HT1080 (cell line): ENCODE measurements at places on chromosomes 16 and 17.

DNA sequence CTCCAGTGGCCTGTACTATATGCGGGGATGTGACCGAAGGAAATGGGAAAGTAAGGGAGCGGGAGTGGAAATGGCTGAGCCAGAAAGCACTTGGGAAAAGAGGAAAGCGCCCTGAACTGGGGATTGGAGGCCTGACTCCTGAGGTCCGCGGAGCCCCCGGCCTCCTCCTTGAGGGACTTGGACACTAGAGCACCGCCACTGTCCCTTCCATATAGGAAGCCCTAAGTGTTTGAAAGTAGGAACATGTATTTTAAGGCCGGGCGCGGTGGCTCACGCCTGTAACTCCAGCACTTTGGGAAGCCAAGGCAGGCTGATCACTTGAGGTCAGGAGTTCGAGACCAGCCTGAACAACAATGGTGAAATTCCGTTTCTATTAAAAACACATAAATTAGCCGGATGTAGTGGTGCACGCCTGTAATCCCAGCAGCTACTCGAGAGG, 530 bp upstream of the ZDHHC7 start:
- no peak for DNase-seq

- no peak for DNase-seq
These were observed 55.0 kb downstream of the SALL1 start for GRCh38 chr16:51095890-51096626.

- no peak for DNase-seq
These were observed 29.9 kb downstream of the KANSL1 start for GRCh38 chr17:46163316-46163715.

- no peak for DNase-seq
These were observed 78.9 kb upstream of the GNG13 start for GRCh38 chr16:879461-879861.

- no peak for DNase-seq
These were observed 13.7 kb downstream of the B9D1 start for GRCh38 chr17:19348806-19349205.

GRCh38 chr17:72390675-72391508, 270.1 kb downstream of the SOX9 start:
- peak; percentile 95 for DNase-seq

- DNase-seq = no peak
These were observed 8.8 kb downstream of the ANKRD40CL start for GRCh38 chr17:50758524-50758923.

- DNase-seq = no peak
These were observed 76.2 kb downstream of the RAB11FIP4 start for GRCh38 chr17:31467502-31468256.

- DNase-seq = no peak
These were observed 2.7 kb downstream of the COTL1 start for GRCh38 chr16:84614968-84615813.

DNA sequence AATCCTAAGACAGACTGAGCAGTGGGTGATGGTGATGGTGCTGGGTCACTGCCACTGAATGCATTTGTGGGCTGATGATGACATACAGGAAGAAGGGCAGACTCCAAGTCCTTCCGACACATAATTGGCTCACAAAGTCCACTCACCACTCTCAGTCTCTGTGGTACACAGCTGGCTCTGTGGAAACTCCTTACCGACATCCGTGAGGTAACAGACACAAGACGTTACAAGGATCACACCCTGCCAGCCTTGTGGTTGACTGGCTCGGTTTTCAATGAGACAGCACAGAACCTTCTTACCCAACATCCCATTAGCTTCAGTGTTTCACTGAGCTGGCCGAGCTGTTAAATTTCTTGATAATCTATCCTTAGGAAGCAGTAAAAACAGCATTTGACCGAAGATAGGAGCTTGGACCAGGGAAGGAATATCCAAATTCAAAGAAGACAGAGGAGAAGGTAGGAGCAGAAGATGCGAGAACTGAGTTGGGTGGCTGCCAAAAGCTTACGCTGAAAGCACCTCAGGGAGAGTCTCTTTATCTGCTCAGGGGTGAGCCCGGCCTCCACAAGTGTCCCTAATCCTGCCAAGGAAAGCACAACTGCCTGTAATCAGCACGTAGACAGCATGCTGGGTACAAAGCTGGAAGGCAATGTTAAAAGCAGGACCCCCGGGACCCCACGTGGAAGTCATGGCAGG, 5.5 kb upstream of the MXRA7 start:
- peak; percentile 97 for DNase-seq

DNA sequence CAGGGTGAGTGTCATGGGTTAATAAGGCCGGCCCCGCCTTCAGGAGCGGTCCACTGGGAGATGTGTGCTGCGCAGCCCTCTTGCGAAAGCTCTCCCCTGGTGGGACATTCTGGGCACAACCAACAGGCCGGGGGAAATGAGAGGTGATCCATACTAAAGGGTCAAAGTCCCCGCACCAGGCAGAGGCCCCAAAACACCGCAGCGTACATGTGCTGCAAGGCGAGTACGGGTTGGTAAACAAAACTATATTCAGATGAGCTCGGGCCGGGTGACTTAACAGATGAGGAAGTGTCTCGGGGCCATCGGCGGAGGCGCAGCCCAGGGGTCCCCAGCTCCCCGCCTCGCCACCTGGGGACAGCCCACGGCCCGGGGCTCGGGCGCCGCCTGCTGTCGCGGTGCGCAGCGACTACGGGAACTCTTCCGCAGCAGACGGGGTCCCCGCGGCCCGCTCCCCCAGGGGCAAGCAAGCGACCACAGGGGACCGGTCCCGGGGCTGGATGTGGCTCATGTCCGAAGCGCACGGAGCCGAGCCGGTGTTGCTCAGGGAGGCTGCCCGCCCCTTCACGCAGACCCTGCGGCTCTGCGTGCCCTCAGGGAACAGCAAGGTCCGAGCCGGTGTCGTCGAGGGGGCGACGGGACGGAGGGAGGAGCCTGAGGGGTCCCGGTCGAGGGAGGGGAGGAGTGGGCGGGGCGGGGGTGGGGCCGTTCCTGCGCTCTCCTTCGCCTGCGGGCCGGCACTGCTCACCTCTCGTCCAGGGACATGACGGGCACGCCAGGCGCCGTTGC, at the start of gene RAB37:
RAB37 (plus strand) TSS at position 744 of the 786 bp plus-strand sequence; CDS start at position 761, 17 bp downstream.
- no peak for DNase-seq

- DNase-seq = no peak
These were observed 3.9 kb upstream of the EFTUD2 start for GRCh38 chr17:44903012-44903685.

GRCh38 chr17:30831257-30831656, 509 bp upstream of the ATAD5 start:
- DNase-seq = no peak

GRCh38 chr17:65356536-65356935, 204.9 kb downstream of the AXIN2 start:
- DNase-seq = no peak

DNA sequence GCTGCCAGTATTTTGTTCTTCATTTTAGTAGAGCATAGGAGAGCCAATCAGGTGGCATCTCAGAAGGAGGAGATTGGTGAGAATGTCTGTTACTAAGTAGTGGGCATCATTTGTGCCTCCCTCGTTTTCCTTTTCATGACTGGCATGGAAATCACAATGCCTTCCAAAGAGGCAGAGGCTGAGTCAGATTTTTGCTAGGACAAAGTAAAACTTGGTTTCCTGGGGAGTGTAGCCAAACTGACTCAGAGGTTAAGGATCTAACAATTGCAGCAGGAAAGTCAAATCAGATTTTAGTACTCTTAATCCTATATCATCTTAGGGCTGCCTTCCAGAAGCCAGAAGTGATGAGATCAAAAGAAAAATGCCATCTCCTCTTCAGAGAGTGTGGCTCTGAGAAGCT, 138.7 kb downstream of the ANKFN1 start:
- peak; percentile 94 for DNase-seq

DNA sequence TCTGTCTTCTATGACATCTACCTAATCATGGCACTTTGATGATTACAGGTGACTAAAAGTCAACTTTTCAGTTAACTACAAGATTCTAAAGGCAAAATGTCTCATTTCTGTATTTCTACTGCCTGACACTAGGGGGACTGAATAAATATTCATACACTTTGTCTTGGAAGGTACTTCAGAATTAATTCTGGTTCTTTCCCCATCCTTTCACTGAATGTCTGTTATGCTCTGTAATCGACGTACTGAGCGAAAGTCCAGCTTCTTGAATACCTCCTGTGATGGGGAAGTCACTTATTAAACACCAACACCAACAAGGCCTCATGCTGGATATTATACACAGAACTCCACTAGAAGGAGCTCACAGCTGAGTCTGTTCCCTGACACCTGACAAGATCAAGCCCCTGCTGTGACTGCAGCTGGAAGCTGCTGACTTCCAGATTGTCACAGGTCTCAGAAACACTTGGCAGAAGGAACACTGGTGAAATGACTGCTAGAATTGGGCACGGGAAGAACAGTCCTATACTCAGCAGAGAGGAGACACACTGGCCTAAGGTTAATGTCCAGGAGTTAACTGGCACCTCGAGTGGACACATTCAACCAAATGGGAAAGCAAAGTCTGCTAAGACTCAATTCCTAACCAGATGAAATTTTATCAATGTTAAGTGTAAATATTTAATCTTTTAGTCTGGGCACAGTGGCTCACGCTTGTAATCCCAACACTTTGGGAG, 31.9 kb downstream of the CMC2 start:
- DNase-seq = no peak

DNA sequence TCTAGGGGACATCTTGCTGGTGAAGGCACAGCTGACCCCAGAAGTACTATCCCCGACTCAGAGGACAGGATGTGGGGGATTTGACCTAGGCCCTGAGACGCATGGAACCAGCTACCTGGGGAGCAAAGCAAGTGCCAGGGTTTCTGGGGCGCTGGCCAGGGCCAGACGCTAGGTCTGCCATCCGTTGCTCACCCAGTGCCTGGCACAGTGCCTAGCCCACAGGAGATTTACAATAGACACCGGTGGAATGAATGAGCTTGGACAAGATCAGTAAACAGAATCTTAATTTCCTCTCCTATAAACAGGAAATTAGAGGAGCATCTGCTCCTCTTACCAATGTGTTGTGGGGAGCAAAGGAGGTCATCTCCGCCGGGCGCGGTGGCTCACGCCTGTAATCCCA, 5.0 kb downstream of the RPRML start:
- DNase-seq = no peak

DNA sequence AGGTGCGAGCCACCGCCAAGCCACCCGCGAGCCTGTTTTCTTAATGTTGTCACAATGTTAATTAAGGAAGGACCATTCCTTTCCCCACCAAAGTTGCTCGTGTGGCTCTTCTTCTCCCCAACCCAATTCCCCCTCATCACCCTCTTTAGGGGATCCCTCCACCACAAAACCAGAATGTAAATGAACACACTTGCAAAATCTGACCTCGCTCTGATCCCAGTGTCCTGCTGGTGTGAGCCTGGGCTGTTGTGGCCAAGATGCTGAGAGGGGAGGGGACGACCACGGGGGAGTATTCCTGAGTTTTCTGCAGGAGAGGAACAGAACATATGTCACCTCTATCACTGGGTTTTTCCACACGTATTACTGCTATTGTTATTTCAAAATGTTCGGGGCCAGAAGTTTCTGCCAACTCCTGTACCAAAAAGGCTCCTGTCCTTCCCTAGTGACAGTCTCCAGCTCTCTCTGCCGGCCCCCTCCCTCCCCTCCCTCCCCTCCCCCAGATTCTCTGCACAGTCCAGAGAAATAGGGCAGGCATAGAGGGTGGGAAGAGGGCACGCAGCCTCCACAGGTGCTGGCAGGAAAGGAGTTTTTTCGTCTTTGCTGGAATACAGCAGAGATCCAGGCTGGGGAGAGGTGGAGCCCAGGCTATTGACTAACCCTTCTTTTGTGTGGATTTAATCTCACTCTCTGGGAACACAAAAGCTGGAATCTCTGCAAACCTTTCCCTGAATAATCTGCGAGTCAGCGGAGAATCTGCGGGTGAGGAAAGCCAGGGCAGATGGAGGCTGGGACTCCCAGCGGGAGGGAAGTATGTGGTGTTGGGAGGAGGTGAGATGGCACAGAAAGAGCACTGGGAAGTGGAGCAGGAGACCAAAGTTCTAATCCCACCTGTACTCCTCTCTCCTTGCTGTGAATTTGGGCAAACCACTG, 4.5 kb upstream of the CA4 start:
- no peak for DNase-seq

DNA sequence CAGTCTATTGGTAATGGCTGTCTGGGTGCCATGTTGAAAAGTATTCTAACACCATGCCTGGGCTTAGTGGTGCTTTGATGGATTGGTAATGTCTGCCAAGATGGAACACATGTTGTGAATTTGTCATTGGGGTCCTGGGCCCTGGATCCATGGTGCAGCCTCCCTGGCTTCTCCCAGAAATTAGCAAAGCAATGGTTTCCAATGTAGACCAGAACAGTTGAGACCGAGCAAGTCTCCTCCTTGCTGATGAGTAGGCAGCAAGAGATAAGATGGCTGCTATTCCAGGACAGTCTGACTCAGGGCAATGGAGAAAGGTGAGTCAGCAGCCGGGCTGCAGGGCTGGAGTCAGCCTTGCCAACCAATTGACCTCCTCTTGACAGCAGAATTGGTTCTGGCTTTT, 30.8 kb downstream of the GPR139 start:
- peak; percentile 61 for DNase-seq

DNA sequence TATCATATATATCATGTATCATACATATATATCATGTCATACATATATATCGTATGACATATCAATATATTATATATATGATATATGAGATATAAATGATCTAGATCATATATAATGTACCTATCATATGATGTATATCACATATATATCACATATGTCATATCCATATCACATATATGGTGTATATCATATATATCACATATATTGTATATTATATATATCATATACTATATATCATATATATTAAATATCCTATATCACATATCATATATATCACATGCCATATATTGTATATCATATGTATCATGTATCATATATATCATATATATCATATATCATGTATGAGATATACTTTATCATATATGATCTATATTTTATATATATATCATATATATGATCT, 355.9 kb upstream of the RBFOX1 start:
- DNase-seq = no peak

- DNase-seq = peak; percentile 60
These were observed 16.0 kb upstream of the DLX4 start for GRCh38 chr17:49952912-49953497.

DNA sequence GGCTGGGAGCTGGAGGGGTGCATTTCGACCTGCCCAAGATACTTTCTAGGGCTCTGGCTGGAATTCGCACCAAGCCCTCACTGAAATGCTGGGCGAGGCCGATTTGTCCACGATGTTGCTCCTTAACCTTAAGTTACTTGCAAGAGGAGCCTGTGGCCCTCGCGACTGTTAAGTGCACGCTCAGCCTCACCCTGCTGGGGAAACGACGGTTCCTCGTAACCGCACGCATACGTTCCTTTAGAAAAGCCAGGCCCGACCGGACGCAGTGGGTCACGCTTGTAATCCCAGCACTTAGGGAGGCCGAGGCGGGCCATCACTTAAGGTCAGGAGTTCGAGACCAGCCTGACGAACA, 607 bp upstream of the NCOR1 start:
- DNase-seq = no peak
